ENCODE measurements at places on chromosomes 7 and 10.

GRCh38 chr7:30865821-30866220 lies 45.8 kb upstream of the AQP1 start:
- DNase-seq: no peak

- DNase-seq: no peak
Measured at GRCh38 chr7:103076764-103077163, 1.8 kb downstream of the ARMC10 start.

DNA sequence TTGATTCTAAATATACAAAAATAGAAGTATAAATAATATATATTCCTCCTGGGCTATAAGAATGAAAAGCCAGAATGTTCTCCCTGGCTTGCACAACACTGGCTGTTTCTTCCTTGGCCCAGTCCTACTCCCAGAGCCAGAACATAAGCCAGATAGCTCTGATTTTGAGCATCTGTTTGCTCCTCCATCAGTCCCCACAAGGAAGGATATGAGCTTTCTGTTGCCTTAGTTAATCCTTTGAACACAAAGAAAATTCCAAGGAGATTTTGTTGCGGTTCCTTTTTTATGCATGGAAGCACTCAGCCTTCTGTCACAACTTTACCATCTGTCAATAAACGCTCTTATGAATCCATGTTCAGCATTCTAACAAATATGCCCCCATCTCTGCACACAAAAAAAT lies 361.8 kb downstream of the IPMK start:
- no peak for DNase-seq

DNA sequence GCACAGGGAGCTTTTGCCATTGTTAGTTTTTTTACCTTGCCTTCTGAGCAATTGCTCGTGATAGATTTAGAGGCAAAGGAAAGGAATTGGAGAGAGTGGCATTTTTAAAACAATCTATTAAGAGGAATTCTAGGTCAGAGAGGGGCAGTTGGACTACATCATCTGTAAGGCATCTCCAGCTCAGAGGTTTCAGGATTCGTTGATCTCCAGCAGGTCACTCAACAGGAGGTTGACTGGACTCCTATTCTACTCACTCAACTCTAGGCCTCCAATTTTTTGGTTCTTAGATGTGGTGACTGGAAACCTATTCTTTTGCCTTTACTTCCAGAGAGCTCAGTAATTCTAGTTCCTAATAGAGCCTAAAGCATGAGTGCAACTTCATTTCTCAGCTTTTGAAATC lies 42.8 kb downstream of the TBXAS1 start:
- DNase-seq: no peak

- no peak for DNase-seq
Measured at GRCh38 chr7:99419323-99420021, 10.7 kb downstream of the BUD31 start.

DNA sequence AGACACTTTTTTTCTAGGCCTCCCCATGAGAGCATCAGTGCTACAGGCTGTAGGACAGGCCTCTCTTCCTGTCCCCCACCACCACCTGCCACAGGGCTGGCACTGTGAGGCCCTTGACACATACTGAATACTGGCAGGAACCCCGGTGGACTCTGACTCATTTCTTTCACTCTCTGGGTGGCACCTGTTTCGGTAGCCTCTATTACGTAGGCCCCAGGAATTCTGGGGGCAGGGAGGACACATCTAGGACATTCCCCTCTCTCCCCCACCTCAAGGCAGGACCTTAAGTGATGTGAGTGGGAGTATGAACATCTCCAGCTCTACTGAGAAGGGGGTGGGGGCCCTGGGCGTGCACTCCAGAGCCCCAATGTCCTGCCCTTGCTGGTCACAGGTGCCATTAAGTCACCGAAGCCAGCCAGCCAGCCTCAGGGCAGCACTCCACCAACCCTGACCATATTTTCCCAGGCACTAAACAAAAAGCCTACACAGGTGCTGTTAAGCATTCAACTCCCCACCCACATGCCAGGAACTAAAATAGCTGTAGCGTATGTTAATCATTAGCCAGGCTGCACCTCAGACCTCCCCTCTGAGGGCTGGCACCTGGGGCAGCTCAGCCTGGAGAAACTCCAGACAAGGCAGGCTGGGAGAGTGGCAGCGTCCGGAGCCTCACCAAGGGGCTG lies 8.9 kb downstream of the ANXA11 start:
- DNase-seq: no peak

- DNase-seq: no peak
Measured at GRCh38 chr10:88896372-88896993, 16.4 kb downstream of the STAMBPL1 start.

GRCh38 chr7:47543714-47544113 lies 38.2 kb downstream of the TNS3 start:
- DNase-seq: no peak

GRCh38 chr7:95433952-95434556 lies 774 bp downstream of the PON2 start:
- DNase-seq: no peak

DNA sequence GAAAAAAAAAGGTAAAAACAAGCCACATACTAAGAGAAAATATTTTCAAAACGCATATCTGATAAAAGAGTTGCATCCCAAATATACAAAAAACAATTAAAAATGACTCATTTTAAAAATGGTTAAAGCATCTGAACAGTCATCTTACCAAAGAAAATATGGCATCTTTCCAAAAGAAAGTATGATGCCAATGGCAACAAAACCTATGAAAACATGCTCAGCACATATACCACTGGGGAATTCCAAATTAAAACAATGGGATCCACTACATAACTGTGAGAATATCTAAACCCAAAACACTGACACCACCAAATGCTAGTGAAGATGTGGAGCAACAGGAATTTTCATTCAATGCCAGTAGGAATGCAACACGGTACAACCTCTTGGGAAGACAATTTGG lies 39.3 kb downstream of the VSTM2A start:
- no peak for DNase-seq

GRCh38 chr10:79431891-79432831 lies 13.3 kb downstream of the ZCCHC24 start:
- DNase-seq: no peak

DNA sequence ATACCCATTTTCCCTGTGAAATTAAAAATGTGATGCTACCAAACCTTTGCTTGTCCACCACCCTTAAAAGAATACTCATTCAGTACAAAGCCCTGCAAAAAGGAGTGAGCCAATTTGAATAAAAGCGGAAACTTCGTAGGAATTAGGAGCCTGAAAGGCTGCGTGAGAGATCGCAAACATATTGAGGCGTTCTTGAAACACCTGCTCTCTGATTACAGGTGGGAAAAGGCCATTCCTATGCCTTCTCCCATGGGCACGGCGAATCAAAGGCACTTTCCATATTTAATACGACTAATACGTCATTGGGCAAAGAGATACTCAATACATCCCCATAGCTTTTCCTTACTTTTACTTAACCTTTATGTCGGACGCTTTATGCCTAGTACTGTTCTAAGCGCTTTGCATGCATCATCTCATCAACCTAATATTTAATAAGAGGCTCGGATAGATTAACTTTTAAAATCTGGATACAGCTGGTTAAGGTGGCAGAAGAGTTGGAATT lies 30.9 kb upstream of the KMT2E start:
- no peak for DNase-seq

GRCh38 chr10:3427950-3428354 lies 255.4 kb upstream of the PITRM1 start:
- no peak for DNase-seq

DNA sequence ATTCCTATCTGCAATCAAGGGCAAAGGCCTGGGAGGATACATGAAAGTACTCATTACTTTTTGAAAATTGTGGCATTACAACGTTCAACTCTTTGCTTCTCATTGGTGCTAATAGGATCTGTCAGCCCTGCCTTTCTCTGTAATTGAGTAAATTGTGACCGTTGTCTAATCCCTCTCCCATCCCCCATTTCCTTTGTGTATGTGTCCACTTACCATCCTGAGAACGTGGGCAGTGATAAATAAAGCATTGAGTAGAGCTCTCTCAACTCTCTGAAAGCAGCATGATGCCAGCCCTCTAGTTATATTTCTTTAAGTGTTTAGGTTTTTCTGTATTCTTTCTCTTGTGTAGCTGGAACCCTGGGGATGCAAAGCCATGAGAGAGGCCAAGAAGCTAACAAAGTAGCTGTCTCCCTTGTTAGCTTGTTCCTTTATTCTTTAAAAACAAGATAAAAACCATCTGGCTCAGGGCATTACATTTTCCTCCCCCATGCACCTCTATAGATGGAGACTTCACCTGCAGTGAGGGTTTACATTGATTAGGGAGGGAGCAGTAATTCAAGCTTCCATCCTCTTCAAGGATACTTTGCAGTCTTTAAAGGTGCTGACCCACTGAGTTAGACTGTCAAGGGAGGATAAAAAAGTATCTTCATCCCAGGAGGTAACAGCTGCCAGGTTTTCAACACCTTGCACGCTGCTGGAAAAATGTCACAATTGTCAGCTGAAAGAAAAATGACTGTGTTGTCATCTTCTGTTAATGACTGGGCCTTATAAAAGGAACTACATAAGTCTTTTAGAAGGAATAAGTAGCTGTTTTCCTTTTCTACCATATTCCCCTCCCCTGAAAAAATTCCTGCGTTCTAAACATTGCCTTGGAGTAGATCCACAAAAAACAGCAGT lies 112.3 kb downstream of the BTRC start:
- no peak for DNase-seq

DNA sequence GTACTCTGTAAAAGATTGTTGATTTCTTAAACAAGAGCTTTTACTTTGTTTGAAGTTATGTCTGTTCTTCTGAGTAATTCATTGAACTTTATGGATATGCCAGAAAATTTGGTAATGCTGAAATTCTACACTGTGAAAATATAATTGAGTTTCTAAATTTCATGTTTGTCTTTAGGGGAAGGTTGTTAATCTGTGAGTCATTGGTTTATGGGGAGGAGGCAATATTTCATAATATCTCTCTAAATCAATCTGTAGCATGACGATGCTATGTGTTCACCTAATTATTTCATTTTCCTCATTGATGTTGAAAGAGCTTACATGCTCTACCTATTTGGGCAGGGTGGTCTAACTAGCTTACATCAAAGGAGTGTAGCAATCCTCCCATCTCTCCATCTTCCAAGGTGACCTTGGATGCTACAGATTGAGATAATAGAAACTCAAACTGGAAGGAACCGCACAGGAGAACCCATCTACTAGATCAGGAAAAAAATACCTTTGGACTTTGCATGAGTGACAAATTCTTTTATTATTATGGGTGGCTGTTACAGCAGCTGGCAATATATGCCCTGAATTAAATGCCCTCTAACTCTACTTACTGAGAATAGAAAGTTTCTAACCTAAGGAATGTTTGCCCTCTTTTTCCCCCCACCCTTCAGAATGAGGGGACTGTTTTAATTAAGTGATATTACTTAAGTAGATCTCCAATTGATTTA lies 8.4 kb upstream of the SNX13 start:
- no peak for DNase-seq

GRCh38 chr10:14330388-14331061 lies at the start of gene FRMD4A:
Gene FRMD4A (minus strand): TSS chr10:14330924.
- no peak for DNase-seq

- no peak for DNase-seq
Measured at GRCh38 chr7:37354656-37355131, 94.0 kb downstream of the ELMO1 start.

DNA sequence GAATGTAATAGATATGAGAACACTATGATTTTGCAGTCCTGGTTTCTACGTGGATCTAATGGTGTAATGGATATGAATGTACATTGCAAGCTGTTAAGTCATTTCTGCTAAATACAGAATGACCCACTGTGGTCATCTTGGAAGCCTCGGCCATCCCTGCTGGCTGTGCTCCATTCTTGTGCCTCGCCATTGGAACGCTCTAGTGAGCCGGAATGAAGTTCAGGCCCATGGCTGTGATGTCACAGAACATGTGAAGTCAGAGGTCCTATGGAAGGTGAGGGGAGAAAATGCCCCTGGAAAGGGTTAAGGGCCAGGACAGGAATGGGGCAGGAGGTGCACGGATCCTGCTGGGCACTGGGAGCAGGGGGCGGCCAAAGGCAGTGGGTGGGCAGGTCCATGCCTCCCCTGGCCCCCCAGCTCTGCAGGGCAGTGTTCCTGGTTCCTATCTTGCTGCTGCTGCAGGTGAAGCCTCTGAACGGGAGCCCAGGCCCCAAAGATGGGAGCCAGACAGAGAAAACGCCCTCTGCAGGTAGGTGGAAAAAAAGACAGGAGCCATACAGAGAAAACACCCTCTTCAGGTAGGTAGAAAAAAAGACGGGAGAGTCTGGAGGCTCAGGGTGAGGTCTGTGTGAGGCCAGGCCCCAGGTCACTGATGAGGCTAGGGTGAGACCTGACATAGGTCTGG lies at the start of gene LLCFC1:
Gene LLCFC1, plus strand, starts transcription at position 259 of the 685 bp plus-strand sequence. Its CDS starts 138 bp downstream, at position 397.
- DNase-seq: no peak

- DNase-seq: no peak
Measured at GRCh38 chr7:143455491-143455890, 12.2 kb downstream of the TAS2R60 start.

DNA sequence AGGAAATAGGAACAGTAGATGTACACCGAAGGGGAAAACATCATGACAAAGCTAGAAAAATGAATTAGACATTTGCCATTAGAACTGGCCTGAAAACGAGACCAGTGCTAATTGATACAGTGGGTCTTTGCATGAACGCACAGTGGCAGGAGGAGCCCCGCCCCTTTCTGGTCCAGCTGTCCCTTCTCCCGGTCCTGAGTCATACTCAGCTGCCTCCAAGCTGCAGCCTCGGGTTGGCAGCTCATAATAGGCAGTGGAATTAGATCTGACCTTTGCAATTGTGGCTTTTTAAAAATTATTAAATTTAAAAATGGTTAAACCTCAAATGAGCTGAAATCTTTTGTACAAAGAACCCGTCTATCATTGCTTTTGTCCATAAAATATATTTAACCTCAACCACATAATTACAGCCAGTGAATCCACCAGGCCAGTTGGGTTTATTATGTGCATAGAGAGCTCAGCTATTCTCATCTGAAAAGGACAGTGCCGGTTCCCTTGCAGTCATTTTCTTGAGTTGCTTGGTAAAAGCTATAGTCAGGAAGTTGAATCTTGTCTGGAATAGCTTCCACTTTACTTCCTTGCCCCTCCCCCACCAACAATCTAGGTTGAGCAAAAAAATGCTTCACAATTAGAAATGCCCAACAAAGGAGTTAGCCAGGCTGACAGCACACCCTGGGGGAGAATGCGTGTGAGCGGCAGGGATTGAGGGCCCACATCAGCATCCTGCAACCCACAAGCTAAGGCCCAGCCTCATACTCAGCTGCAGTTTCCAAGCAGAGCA lies 147.1 kb downstream of the BUB3 start:
- DNase-seq: no peak

GRCh38 chr10:95650232-95650631 lies 6.3 kb downstream of the ALDH18A1 start:
- no peak for DNase-seq

GRCh38 chr7:46283852-46284251 lies 362.8 kb upstream of the IGFBP3 start:
- DNase-seq: no peak

DNA sequence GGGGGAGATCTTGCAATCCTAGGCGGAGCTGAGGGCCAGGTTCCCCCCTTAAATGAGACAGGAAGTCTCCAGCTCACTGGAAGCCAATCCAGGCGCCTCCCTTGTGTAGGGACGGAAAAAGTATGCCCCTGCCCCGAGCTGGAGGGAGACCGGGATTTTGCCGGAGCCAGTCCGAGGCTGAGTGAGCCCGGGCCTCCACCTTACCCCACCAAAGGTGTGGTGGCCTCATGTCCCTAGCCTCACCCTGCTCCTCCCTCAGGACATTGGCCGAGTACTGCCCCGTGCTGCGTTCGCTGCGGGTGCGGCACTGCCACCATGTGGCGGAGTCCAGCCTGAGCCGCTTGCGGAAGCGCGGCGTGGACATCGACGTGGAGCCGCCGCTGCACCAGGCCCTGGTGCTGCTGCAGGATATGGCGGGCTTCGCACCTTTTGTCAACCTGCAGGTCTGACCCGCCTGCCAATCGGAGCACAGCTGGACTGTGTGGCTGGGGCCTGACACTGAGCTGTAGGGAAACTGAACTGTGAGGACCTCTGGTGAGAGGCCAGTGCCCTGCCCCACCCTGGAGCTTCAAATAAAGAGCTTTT lies 2.0 kb downstream of the FBXL15 start:
- no peak for DNase-seq

Measured in activated naive CD8-positive, alpha-beta T cell treated with anti-CD3 and anti-CD28 coated beads, Interleukin-2, amount 50 U/mL, for 16 hours (primary cell).